Suppressor macrophage treated with lipopolysaccharide for 4 hours (primary cell): ENCODE measurements at places on chromosomes 3 and 15.

GRCh38 chr3:107661447-107662123, 138.8 kb downstream of the BBX start:
- peak; percentile 44 for DNase-seq

GRCh38 chr3:143071776-143072175, 47.8 kb upstream of the CHST2 start:
- no peak for DNase-seq

DNA sequence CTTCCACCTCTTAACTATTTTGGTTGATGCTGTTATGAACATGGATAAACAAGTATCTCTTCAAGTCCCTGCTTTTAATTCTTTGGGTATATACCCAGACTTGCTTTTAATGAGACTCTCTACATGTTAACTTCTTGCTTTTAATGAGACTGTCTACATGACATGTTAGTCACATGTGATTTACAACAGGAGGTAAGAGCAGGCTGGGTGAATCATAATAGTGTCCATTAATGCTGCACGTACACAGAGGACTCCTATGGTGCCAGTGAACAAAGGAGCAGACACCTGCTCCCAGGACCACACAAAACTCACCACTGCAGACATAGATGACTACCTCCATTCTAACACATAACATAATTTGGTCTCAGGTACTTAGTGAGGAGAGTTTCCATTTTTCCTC, 273.4 kb upstream of the NSMCE3 start:
- DNase-seq = no peak

DNA sequence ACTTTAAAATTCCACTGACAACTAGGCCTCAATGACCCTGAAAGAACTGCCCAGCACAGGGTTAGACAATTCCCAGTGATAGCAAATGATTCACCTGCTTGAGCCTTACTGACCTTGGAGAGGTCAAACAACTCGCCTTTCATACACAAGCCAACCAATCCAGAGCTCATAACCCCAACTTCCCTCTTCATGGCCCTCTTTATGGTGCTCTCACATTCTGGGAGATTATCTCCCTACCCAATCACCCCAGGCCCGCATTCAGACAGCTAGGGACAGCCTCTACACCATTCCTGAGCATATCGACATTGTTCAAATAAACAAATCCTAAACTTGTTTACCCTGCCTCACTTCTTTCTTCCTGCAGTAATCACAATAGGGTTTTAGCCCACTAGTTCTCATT, 32.2 kb upstream of the COLQ start:
- no peak for DNase-seq

DNA sequence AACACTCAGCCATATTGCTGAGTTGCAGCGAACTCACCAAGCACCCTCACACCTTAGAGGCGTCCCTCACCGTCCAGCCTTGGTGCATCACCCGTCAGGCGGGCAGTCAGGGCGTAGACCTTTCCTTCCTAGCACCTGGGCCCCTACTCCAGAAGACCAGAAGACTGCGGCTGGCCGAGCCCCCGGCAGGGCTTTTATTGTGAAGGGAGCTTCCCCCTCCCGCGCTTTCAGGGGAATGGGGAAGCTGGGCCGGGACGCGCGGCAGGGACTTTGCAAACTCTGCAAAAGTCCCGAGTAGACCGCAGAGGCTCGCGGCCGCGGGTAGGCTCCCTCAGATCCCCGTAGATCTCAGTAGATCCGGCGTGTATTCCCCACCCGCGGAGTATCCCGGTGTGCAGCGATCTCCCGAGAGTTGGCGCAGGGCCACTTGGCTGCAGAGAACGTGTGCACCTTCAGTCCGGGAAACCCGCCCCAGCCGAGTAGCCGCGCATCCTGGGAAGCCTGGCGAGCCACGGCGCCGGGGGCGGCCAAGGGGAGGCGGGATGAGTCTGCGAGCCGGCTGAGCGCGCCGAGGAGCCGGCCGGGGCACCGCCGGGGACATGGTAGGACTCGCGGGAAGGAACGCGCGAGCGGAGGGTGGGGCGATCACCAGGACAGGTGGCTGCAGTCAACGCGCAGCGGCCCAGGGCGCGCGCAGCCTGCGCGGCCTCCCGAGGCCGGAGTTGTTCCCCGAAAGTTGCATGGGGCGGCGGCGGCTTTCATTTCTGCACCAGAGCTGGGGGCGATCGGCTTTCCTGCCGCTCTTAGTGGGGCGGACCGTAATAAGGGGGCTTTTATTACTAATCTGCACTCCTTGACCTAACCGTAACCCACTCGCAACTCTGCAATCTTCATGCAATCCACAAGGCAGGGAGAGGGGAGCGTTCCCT, at the start of gene GASK1A:
Gene GASK1A, plus strand, starts transcription at position 268 of the 929 bp plus-strand sequence. Its CDS starts 332 bp downstream, at position 600.
- DNase-seq = peak; percentile 62

DNA sequence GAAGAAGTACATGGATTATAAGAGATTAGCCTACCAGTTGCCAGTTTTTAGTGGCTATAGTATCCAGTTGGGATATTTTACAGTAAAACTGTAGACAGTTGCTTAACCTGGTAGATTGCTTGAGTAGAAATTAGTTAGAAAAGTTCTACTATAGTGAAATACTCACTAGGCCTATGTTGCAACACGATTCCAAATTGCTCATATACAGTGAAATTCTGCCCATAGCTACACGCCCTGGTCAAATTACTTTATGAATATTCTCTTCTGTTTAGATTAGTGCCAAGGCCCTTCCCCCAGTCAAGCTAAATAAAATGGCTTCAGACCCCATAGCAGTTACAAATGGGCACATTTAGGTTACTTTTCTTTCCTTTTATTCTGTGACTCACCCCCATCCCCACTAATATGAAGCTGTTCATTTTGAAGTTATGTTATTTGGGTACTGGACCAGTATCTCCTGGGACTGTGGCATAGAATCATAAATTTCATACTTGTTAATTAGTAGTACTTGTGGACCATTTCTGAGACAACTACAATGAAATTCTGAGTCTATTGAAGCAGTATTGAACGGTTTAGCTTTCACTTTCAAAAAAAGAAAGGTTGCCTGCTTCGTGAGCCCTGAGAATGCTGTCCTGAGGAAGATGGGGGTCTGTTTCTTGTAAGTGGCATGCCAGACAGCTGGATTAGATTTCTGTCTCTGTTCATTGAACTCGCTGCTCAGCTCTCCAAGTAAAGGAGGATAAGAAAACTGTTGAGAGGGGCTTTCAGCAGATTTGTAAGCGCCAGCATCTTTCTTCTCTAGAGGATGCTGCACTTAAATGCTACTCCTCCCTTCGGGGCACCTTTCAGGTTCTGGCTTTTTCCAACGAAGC, 65.8 kb upstream of the CFAP20DC start:
- no peak for DNase-seq

GRCh38 chr3:150227839-150228238, 180.3 kb upstream of the TSC22D2 start:
- DNase-seq = peak; percentile 82

DNA sequence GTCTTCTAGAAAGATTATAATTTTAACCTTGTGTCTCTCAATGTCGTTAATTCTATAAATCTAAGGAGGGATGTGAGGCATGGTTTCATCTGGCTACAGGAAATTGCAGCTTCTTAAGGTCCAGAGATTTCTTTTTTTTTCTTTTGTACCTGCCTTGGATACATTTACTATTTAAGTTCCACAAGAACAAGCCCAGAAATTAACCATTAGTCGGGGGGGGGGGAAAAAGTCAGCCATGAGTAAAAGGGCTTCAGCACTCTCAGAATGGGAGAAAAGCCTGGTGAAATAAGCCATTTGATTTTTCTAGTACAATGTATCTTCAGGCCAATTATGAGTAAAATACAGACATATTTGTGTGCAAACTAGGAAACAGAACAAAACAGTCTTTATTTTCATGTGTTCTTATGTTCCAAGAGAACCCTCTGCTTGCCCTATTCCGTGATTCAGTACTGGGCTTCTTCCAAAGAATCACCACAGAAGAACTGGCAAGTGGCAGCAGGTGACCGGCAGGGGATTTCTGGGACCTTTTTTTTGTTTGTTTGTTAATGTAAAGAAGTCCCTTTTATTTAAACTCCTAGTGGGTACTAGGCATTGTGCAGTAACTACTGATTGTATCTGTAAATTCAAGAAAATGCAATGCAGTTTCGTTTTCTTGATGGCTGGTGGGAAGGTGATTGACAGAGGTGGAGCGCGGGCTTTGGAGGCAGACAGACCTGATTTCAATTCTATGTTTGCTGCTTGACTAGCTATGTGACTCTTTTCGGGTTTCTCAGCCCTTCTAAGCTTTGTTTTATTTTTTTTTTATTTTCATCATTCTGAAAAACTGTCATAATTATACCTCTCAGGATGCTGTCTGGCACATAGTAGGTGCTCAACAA, 82.5 kb downstream of the PEX5L start:
- DNase-seq = no peak

DNA sequence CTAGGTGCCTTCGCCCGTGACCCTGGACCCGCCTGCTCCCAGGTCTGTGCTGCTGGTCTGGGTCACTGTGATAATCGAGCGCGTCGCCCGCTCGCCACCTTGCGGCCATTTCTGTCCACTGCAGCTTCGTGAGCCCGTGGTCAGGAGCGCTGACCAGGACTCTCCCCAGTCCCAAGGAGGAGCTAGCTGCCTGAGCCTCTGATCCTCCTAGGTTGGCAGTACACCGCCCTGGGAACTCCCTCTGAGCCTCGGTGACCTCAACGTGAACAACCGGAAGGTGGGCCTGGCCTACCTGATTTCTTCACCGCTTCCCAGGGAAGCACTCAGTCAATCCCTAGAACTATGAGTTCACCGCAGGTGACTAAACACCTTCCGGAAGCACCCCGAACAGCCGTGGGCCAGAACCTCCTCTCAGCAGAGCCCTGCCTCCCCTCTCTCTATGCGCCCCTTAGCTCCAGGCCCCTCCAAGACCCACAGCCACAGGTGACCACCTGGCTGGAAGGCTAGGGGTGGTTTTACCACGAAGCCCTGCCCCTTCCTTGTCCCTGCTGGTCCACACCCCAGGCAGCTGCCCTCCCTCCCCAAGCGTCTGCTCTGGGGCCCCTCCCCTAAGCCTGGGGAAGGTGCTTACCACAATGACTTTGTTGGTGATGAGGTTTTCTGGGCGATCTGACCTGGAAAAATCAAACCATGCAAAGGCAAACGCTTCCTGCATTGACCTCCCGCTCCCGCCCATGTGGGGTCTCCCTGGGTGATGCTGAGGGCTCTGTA, 9.7 kb downstream of the PLA2G4D start:
- DNase-seq = peak; percentile 83

DNA sequence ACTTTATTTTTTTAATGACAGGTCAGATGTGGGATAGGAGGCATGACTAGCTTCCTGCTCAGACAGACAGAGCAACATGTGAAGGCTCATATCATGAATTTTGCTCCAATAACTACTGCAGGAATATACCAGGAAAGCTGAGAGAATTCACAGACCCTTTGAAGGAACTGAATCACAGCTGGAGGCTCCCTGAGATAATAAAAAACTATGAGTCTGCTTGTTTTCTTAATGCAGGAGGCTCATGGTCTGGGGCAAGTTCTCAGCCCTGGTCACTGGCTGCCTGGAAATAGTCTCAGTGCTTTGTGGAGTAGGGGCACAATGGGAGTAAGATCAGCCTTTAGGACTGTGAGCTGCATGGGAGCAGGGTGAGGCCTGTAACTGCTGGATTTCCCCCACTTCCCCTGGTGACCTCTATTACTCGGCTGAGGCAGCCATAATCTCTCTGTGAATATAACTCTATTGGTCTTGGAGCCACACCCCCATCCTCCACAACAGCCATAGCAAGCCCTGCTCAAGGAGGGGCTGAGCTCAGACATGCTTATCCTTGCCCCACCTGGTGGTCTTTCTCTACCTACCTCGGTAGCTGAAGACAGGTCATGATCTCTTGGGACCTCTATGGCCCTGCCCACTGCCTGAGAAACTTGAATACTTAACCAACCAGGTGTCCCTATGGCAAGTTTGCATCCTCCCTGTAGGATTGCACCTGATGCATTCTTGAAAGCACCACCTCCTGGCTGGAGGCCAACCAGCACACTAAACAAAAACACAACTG, 281.6 kb upstream of the TMCO5A start:
- DNase-seq = no peak

DNA sequence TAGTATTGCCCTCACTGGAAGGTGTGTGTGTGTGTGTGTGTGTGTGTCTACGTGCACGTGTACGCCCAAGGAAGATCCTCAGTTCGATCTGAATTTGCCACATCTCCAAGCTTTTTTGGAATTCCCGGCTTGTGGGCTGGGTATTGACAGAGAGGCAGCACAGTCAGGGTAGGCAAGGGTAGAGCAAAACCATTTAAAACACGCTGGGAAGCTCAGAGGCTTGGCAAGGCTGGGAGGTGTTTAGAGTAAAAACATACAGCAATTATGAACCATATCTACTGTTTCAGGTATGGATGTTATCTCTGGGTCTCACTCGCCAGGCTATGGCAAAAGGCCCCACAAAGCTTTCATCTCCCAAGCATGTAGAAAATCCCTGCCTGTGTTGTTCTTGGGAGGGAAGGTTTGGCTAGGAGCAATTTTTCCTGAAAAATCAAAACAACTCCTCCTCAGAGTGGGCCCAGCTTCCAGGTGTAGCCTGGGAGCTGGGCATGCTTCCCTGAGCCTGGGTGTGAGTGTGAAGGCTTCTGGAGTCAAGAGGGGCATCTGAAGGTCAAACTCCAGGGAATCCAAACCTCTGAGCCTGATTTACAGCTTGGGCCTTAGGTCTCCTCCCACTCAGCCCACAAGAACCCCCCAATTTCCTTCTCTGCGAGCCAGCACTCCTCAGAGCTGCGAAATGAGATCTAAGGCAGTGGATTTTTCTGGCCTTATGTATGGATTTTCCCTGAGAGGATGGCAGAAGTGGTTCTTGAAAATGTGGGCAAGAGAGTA, 244.8 kb upstream of the TPRG1 start:
- no peak for DNase-seq

DNA sequence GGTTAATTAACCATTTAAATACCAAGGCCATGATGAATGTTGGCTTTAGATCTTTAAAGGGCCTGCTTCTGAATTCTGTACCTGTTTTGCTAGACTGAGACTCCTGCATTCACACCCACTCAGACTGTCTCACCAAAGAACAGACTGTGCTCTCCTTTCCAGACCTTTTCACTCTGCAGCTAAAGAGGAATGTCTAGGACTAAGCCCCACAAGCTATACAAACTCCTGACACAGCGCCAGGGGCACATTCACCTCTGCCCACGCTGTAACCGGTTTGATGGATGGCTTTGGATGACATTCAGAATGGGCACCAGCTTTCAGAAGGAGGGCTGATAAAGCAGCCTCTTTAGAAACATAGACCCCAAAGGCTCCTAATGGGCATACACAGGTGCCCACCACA, 200.1 kb downstream of the KCNMB2 start:
- DNase-seq = no peak

- no peak for DNase-seq
These were observed 54.5 kb downstream of the TOP2B start for GRCh38 chr3:25610167-25610566.
